NCI-H1105 treated with DMSO at 0.1 percent for 48 hours (cell line): ENCODE measurements at places on chromosomes 13 and 19.

DNA sequence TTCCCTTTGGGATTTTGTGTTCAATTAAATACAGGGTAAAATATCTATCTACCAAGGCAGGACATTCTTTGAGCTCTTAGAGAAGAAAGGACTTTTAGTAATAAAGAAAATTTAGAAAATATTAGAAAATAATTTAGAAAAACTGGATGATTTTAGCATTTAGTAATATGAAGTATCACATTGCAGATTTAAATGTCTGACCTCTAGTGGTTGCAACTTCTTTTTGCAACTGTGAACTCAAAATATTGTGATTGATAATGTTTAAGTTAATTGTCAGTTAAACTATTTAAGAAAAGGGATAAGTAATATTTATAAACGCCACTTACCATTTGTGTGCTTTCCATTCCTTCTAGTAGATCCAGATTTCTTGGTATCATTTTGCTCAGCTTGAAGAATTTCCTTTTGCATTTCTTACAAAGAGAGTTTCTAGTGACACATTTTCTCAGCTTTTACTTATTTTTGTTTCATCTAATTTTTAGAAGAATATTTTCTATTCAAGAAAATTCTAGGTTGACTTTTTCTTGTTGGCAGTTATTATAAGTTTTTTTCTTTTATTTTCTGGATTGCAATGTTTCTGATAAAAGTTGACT, 10.3 kb upstream of the POSTN start:
- DNase-seq: no peak

DNA sequence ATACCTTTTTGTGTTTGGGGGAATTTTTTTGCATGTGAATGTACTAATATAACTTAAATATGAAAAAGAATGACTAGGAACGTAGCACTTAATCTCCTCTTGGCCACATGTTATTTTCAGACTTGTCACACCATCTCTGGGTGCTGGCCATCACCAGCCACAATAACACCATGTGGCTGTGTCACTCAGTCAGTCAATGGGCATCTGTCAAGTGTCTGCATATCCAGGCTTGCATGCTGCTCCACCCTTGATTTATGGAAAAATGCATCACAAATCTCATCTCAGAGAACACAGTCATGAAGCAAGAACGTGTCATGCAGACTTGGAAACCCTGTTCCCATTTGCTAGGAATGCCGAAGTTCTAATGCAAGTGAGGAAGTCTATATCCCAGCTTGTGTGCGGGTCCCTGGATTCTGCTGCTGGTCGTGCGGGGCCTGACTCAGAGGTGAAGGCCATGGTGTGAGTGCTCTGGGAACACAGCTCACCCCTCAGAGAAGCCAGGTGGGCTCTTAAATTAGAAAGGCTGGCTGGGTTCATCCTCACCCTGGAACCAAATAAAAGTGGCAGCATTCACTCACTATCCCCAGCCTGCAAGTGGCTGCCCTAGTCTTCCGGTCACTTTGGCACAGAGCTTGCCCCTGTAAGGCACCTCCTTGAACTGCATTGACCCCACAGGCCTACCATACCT, 53.6 kb upstream of the ARHGEF7 start:
- DNase-seq: no peak

DNA sequence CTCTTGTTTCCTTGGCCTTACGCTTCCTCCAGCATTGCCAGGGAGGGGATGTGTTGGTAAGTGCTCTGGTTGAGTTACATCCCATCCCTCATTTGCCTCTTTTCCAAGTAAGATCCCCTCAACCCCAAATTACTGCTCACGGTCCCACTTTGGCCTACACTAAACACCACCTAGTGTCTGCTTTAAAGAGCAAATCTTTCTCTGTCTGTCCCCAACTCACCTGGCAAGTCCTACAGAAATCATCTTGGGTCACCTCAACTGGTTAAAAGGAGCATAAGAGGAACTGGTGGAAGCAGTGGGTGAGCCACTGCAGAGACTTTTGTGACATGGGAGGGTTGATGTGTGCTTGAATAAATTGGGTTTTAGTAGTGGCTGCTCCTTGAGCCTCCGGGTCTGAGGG, 55.2 kb upstream of the SERPINE3 start:
- DNase-seq: no peak

GRCh38 chr19:9205501-9206113, 13.8 kb downstream of the OR7D4 start:
- peak; percentile 50 for DNase-seq

GRCh38 chr13:99702687-99703319, 201.5 kb downstream of the TM9SF2 start:
- peak; percentile 61 for DNase-seq

DNA sequence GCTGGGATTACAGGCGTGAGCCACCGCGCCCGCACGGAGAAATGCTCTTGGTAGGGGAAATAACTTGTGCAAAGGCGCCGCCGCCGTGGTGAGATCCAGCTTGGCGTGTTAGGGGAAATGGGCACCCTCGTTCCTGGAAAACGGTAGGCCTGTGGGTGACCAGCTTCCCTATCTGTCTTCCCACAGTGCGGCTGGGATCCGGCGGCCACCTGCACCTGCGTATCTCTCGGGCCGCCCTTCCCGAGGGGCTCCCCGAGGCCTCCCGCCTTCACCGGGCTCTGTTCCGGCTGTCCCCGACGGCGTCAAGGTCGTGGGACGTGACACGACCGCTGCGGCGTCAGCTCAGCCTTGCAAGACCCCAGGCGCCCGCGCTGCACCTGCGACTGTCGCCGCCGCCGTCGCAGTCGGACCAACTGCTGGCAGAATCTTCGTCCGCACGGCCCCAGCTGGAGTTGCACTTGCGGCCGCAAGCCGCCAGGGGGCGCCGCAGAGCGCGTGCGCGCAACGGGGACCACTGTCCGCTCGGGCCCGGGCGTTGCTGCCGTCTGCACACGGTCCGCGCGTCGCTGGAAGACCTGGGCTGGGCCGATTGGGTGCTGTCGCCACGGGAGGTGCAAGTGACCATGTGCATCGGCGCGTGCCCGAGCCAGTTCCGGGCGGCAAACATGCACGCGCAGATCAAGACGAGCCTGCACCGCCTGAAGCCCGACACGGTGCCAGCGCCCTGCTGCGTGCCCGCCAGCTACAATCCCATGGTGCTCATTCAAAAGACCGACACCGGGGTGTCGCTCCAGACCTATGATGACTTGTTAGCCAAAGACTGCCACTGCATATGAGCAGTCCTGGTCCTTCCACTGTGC, 2.4 kb downstream of the GDF15 start:
- DNase-seq: peak; percentile 84

DNA sequence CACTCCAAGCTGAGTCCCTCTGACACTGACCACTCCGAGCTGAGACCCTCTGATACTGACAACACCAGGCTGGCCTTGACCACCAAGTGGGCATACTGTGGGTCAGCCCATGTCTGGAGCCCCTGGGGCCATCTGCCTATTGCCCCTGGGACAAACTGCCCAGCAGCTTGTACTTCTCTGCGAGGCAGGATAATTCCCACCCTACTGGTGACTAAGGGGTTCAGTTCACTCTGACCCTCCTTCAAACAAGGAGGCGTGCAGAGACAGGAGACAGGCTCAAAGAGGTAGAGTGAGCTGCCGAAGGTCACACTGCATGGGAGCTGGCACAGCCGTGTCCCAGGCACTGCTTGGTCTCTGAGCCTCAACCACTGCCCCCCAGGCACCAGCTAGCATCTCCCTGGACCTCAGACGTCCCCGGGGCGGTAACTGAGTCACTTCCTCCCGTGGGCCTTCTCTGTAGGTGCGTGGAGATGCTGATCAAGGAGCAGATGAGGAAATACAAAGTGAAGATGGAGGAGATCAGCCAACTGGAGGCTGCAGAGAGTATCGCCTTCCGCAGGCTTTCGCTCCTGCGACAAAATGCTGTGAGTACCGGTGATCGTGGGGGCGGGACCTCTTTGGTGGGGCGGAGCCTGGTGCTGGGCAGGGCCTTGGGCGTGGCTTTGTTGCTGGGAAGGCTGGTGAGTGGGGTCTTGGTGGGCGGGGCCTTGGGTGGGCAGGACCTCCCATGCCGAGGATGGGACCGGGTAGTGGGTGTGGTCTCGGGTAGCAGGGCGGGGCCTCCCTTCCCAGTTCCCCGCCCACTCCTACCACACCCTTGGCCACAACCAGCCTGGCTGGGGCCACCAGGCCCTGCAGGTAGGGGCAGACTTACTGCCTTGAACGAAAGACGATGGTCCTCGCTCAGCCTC, 5.8 kb upstream of the USE1 start:
- no peak for DNase-seq

GRCh38 chr19:38317104-38317612, 1.4 kb upstream of the YIF1B start:
- DNase-seq: no peak

GRCh38 chr19:30325676-30326392, 46.4 kb upstream of the ZNF536 start:
- DNase-seq: no peak

DNA sequence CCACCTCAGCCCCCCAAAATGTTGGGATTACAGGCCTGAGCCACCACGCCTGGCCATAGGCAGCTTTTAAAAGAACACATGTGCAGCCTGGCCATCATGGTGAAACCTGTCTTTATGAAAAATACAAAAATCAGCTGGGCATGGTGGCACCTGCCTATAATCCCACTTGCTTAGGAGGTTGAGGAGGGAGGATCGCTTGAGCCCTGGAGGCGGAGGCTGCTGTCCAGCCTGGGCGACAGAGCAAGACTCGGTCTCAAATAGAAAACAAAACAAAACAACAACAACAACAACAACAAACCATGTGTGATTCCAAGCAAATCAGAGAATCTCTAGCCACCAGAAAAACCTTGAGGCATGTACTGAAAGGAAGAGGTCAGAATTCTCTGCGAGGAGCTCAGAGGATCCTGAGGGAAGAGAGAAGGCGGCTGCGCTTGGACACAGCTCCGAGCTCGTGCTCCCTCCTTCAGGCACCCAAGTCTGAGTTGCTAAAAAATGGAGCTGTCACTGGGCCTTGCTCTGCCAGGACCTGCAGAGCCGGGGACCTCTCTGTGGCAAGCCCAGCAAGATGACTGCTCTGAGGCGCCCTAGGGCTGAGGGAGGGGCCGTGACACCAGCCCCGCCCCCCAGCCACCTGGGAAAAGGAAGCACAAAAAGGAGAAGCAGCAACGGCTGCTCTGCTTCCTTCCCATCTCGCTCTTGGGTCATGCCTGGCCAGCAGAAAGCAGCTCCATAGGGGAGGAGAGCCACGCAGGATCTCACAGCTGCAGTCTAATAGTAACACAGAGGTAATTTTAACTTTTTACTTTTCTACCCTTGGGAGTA, at the start of gene ARL11:
Gene ARL11, plus strand, starts transcription at position 677 of the 822 bp plus-strand sequence. CDS start 1,941 bp downstream, outside the sequence.
- no peak for DNase-seq

- no peak for DNase-seq
These were observed 70.5 kb downstream of the GADD45B start for GRCh38 chr19:2546128-2547032.

DNA sequence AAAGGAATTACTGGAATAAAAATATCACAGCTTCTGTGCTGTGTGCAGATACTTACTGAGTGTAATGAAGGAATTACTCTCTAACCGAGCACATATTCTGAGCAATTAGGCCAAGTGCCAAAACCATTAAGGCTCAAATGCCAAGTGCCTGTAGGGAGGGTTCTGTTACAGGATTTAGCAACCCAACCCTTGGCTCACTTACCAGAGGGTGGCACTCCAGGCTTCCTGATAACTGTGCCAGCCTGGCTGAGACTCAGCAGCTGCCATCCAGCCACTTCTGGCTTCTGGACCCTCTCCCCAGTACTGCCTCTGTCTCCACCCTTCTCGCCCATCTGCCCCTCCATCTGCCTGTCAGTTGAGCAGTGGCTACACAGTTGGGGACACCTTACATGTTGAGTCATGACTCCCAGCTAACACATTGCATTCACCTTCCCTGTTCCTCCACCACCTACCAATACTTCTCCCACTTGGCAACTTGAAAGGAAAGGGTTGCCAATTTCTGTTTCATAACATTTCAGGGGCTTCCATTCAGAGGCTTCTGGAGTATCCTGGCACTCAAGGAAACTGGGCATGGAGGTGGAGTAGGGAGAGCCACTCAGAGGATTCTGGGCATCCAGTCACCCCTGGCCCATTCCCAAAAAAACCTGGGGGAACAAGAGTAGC, 110.5 kb downstream of the COG6 start:
- peak; percentile 91 for DNase-seq

- no peak for DNase-seq
These were observed 33.2 kb downstream of the F2RL3 start for GRCh38 chr19:16921766-16922591.

DNA sequence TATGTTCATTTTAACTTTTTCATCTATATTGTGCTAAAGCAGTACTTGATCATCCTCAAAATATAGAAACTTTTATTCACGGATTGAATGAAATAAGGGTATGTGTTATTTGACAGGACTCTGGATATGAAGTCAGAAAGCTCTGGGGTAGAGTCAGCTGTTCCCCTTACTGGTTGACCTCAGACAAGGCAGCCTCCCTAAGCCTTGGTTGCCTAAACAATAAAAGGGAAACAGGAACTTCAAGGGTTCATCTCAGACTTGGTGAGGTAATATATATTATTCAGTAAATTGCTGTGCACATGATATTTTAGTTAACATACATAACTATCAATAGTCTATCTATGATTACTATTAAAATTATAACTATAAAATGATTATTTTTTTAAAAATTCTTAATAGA, 13.6 kb downstream of the POLR1D start:
- DNase-seq: no peak

DNA sequence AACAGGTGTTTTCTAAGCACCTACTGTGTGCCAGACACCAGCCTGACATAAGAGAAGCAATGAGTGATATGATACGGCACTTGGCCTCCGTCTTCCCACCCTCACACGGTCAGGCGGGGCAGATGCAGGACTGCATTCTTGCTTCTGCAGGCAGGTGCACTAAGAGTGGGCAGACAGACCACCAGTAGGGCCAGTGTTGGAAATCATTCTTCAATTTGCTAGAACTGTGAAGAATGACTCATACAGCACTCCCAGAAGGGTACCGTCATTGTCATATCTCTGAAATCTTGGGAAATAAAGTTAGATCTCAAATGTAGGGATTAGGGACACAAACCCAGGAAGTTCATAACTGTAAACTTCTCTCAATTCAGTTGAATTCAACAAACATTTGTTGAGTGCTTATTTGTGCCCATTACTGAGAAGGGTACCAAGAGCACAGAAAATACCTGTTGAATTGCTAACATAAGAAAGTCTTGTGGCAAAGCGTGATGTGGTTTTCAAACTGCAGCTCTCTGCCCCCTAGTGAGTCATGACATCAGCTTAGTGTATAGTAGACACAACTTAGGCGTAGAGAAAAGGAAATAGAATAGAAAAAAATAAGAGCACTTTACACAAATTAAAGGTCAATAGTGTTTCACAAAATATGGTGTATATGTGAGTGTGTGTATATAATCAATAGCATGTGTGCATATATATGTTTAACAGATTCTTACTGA, 76.1 kb downstream of the TEX26 start:
- DNase-seq: no peak

- DNase-seq: no peak
These were observed 109.2 kb upstream of the UBL3 start for GRCh38 chr13:29959603-29960002.
